Hepatocyte (in vitro differentiated cells): ENCODE measurements at places on chromosomes 7 and 10.

DNA sequence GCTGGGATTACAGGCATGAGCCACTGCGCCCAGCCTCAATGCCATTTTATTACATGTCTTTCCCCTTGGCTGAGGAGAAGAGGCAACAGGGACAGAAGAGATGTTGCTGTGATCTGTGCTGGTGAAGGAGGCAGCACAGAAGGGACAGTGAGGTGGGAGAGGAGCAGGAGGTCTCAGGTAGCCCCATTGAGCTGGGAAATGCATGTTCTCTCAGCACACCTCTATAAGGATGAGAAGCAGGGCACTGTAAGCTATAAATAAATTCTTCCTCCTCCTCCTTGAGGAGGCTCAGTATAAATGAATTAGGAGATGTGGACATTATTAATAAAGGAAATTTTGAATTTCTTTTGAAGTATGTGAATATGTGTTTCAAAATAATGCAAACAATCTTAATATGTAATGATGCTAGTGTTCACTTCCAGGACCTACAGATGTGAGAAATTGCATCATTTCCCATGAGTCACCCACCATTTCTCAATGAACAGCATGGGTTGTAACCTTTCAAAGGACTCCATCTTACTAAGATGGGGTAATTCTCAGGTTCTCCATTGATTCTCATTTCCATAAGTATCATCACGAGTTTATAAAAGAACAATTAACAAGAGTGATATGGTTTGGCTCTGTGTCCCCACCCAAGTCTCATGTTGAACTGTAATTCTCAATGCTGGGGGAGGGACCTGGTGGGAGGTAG, 88.9 kb upstream of the ODAD2 start:
- DNase-seq: no peak

- no peak for DNase-seq
Observed at GRCh38 chr10:93074147-93074596, 479 bp downstream of the CYP26A1 start.

DNA sequence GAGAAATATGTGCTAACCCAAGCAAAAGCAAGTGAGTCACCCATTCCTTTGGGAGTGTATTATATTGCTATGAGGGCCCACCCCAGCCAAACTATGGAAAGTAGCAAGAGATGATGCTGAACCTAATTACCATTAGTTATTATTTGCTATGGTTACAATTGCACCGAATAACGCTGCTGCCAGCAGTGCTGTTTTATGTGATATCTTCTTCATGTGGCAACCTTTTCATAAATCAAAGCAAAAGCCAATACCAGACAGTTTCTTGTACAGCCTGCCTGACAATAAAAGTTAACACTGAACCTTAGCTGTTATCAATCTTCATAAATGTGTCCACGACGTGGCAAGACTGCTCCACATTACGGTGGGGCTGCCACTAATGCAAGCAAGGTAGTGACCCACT, 241.7 kb upstream of the PLXNA4 start:
- no peak for DNase-seq

DNA sequence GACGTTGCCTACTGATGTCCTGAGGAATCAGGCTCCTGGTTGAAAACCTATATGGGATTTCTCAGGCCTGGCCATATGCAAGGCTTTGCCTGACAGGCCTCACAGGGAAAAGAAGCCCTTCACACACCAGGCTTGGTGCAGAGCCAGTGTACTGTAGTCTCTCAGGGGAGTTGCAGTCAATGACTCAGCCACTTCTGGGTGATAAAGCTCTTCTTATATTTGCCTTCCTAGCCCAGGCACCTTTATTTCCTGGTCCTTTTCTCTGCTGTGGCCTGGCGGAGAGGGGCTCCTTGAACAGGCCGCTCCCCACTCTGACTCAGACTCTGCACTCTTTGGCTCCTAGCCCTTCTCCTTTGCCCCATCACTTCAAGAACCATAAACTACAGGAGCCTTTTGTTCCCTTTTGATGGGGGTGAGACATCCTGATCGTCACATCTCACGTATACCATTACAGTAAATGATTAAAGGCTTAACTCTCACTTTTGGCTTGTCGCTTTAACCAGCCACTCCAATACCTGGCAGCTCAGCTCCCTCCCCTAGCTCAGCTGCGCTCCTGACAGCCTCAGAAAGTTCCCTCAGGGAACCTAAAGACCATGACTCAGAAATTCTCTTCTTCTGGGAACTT, 33.5 kb downstream of the DPY19L1 start:
- DNase-seq: peak; percentile 83

DNA sequence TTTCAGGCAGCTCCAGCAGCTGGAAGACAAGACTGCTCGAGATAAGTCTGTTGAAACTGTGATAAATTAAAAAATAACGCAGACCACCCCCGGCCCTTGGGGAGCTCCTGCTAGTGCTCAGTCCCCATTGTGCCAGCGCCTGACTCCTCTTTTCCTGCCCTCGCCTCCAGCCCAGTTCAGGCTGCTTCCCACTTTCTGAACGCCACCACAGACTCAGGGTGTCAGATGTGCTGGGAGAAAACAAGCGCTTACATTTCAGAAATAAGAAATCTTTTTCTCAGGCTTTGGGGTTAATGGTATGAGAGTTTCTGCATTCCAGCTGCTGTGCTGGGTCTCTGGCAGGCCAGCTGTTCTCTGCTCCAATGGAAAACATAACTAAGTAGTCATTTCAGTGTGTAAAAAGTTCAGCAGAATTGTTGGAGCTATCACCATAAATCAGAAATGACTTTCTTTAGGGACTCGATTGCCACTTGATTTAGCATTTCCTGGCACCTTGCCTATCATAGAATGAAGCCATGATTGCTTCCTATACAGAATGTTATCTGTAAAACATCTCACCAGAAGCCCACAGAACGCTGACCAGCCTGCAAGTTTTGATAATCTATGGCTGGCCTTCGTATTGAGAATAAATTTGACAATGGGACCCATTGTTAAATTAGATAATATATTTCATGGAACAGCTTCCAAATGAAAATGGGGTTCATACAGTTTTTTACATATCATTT, 257.0 kb upstream of the ZNF32 start:
- DNase-seq: no peak

DNA sequence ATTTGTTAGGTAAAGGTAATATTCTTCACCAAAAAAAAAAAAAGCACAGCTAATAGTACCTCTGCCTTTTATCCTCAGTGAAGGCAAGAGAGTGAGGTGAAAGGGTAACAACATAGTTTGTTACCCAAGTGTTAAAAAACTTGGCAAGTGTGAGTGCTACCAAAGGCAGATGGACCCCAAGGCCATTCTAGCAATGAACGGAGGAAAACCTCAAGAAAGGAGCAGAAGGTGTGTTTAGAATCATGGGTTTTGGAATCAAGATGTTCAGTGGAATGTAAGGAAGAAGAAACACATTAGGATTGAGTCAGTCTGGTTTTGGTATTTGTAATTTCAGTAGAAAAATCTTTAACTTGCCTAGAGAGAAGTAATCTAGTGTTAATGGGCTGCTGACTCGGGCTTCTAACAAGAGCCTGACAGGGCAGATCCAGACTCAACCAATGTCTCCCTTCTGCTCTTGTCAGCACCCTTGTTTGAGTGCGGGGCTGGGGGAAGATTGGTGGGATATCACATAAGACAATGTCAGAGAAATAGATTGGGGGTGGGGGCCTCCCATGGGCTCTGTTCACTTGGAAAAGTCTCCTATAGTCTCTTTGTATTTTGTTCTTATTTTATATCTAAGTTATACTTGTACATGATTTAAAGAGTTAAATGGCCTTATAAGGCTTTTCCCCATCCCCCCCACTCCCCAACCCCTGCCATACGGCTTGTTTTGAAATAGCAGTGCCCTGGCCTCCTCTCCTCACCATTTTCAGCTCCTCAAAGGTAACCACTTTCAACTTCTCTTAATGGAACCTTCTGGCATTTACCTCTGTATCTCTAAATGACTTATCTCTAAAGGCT, 44.4 kb downstream of the SCD start:
- no peak for DNase-seq

DNA sequence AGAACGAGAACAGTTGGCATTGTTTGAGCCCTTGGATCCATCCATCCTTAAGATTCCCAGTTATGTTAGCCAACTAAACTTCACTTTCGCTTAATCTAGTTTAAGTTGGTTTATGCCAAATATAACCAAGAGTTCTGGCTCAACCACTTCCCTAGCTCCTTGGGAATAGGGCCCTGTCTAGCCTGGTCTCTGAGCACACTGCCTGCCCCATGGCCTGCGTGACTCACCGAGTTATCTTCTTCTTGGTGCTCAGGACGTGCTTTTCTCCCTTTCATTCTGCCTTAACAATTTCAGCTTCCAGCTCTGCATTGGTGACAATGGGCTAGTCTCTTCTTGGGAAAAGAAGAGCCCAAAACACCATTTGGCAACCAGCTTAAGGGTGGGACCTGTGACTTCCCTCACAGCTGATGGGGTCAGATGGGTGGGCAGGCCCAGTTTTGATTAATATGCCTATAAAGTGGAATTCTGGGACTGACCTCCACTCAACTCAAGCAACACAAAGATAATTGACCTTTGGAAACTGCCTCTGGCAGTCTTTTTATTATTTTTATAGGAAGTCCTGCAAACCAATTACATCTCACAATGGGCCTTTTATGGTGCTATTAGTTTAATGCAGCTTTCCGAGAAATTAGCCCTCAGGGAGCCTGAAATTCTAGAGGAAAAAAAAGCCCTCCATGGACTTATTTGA, 126.4 kb downstream of the CFAP58 start:
- DNase-seq: no peak

- DNase-seq: no peak
Observed at GRCh38 chr10:71918992-71919391, 45.2 kb upstream of the CHST3 start.

DNA sequence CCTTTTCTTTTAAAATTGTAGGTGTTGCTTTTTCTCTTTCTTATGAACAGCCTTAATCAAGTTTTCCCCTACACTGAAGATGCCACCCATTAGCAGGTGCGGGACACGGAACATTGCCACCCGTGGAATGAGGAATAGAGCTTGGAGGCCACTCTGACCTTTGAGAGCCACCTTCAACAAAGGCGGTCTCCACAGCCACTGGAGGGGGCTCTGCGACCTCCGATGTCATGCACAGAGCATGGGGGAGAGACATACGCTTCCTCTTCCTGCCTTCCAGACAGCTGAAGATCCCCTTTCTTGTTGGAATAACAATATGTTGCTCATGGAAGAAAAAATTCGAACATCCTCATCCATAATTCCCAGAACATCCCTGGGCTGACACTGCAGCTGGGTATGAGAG, 39.1 kb downstream of the ADARB2 start:
- DNase-seq: no peak

- no peak for DNase-seq
Observed at GRCh38 chr10:45375101-45375500, 1.1 kb downstream of the ALOX5 start.

DNA sequence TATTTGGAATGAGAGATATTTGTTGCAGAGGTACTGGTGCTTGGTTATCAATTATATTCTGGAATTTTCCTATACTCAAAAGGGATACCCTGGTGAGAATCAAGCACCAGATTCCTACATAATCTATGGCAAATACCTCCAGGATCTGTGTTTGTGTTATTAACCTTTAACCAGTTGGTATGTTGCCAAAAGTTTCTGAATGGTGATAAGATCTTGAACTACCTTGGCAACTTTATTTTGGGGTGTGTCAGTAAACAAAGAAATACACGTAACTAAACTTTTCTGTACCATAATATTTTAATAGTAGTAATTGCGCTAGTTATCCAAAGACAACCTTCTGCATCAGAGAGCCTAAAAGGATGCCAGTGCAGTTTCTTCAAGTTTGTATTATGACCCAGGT, 13.4 kb downstream of the SCIN start:
- DNase-seq: no peak
